ENCODE measurements at places on chromosomes 1 and 21.

- DNase-seq: peak; percentile 74
These were observed 115.1 kb upstream of the TMEM51 start for GRCh38 chr1:15038232-15039016.

DNA sequence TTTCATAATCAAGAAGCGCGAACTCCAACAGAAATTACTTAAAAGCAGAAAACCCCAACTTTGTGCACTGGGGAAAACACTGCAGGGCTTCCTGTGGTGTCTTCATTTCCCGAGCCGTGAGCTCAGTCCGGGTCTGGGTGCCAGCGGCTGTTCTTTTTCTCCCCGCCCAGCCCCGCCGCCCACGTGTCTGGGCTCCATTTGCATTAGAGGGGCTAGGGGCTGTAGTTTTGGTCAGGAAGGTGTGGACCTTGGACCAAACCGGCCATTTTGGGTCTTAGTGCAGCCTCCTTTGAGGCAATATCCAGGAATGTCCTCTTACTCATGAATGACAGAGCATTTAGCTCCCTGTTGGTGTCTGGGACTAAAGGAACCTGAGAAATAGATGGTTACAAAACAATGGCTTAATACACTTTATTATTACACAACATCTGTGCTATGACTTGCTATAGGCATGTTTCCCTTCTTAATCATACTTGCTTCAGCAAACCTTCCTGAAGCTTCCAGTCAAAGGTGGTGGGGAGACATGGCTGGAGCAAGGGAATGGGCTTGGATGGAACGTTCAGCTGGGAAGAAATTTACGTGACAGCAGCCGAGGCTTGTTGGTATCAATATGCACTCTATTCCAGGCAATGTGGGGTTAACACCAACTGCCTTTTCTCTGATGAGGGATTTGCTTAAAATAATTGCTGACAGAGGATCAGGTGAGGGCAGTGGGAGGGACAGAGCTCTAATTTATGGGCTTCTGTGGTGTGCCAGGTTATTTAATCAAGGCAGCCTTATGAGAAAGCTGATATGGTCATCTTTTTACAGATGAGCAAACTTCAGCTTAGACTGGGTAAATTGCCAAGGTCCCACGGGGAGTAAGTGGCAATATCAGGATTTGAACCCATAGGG, 1.1 kb downstream of the AGTRAP start:
- peak; percentile 60 for DNase-seq

DNA sequence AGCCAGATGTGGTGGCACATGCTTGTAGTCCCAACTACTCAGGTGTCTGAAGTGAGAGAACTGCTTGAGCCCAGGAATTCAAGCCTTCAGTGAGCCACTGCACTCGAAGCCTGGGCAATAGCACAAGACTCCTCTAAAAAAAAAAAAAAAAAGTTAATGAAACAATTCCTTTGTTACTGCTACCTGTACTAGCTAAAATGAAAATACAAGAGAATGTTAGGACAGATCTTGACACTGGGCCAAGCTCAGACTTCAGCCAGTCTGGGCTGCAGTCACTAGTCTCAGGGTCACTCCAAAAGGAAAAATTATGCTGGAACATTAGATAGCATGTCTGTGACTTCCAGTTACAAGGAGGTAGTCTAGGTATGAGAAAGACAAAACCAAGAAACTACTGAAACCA, 56.5 kb downstream of the TRIM33 start:
- DNase-seq: no peak

DNA sequence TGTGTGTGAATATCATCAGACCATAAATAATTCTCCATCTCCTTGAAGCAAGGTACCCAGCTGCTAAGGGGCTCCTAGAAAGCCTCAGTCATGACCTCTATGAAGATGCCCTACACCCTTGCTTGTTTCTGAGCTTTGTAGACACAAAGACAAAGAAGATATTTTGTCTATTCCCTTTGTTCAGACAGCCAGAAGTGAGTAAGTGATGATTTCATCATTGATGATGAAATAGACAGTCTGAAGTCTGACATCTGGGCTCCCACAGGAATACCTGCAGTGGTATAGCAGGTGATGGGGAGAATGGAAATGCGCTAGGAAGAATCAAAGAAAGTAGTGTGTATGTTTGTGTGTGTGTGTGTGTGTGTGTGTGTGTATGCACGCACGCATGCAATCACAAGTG, 82.2 kb upstream of the DPT start:
- no peak for DNase-seq

DNA sequence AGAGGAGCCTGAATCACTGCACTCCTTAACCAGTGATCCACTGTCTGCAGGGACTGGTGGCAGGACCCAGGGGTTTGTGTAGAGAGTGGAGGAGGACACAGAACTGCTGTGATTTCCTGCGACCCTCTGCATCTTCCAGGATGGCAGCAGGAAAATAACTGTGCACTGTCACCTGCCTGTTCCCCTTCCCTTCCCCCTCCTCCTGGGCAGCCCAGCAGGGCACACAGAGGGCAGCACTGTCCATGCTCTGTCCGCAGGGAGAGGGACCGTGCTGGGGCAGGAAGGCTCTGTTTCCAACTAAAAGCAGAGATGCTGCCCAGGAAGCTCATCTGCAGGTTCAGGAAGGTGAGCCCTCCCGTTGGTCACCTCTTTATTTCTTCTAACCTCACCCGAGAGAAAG, 168.7 kb downstream of the ZBTB18 start:
- DNase-seq: no peak

DNA sequence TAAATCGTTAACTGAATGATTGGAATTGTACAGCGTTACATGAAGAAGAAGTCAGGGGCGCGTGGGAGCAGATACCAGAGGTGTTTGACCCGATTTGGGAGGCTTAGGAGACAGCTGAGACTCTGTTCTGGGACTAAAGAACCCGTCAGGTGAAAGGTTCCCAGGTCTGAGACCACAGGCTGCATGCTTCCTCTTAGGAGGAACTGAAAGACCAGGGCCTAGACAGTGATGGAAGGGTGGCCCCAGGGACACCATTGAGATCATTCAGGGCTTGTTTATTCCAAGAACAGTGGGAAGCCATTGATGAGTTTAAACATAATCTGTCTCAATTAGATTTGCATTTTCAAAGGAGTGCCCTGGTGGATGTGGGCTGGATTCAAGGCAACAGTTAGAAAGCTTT, 904 bp downstream of the KLF17 start:
- no peak for DNase-seq

GRCh38 chr1:94456736-94457135, 38.5 kb downstream of the ABCD3 start:
- no peak for DNase-seq

- peak; percentile 48 for DNase-seq
These were observed 720 bp downstream of the PSMB2 start for GRCh38 chr1:35640380-35641232.

DNA sequence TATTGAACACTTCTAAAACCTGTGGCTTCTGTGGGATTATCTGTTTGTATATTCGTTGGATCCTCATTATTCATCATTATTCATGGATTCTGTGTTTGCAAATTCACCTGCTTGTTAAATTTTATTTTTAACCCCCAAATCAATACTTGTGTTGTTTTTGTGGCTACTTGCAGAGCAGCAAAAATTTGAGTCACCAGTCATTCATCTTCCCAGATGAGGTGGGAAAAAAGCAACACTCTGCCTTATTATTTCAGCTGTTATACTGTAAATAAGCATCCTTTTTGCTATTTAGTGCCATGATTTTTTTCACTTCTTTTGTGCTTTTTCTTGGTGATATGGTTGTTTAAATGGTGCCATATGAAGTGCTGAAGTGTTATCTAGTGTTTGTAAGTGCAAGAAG, 56.7 kb downstream of the RASAL2 start:
- no peak for DNase-seq

GRCh38 chr1:50917138-50918137, 42.6 kb downstream of the FAF1 start:
- no peak for DNase-seq

GRCh38 chr1:213281640-213282301, 230.7 kb downstream of the RPS6KC1 start:
- no peak for DNase-seq

GRCh38 chr1:240683576-240683975, 71.6 kb upstream of the GREM2 start:
- no peak for DNase-seq

- no peak for DNase-seq
These were observed 113.6 kb upstream of the TIAM1 start for GRCh38 chr21:31457675-31458074.

GRCh38 chr21:46401186-46401910, 57.3 kb upstream of the DIP2A start:
- no peak for DNase-seq

DNA sequence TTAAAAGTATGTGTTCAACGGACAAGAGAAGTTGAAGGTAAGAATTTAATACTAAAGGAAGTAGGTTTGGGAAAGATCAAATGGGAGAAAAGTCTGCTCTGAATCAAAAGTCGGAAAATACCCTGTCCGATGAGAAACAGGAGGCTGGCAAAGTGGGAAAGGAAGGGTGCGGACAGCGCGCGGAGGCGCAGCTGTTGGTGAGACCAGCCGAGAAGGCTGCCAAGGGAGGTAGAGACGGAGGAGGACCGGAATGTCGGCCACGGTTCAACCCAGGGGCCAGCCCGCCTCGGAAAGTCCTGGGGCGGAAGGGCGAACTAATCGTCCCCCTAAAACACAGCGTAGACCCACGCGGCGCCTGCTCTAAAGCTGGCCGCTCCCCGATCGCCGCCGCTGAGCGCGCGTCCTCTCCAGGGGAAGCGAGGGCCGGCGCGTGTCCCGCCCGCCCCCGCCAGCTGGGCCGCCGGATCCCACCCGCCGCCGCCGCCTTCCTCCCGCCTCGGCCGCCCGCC, 639 bp upstream of the SPATA1 start:
- peak; percentile 92 for DNase-seq

GRCh38 chr21:41059871-41060270, 108.1 kb upstream of the BACE2 start:
- no peak for DNase-seq

DNA sequence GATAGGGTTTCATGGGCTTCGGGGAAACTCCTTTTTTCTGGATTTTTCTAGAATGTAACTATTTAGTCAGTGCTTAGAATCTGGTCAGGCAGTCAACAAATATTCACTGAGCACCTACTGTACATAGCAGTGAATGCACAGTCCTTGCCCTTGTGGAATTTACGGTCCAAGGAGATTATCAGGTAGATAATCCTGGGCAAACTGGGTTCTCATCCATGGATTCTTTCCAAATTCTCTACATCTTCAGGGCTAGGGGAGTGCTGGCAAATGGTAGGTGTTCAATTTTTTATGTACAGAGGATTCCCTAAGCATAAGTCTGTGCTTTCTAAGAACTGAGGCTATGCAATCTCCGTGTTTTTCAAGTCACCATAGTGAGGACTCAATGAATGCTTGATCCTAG, 140.7 kb upstream of the CD34 start:
- no peak for DNase-seq

DNA sequence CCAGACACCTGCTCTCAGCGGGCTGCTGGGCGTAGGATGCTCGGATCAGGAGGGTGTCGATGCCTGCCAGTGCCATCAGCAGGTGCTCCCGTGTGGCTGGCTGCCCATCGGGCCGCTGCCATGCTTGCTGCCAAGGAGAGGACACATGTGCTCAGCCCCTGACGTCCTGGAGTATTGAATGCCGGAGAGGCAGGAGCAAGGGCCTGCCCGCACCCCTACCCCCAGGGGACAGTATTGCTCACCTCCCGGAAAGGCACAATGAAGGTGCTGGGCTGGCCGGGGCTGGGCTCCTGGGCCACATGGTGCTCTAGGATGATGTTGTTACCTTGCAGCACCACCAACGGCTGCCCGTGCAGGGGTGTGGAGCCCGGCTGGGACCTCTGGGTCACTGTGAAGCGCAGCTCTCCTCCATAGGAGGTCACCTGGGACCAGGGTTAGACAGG, 61.5 kb downstream of the HSPG2 start:
- no peak for DNase-seq

DNA sequence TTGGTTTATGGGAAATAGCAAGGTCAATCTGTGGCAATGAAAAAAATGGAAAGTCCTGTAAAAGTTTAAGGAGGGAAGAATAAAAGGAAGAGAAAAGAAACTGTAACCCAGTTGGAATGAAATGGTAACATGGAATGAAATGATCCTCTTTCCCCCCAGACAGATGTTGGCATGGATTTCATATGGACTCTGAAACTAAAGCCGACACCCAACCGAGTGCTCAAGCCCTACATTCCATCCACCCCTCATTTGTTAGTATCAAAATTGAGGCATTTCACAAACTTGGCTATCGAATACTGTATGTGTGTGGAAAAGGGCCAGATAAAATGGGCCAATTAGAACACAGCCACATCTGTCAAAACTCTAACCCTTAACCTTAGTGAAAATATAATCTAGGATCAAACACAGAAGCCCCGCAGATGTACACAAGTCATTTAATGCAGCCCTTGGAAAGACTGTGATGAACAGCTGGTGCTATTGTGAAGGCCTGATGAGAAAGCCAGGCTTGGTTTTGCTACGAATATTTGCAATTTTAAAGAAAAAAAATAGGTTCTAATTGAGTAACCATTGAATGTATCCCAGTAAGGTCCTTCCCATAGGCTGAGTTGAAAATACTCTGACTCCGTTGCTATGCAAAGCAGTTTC, 72.6 kb upstream of the RGL1 start:
- DNase-seq: no peak

GRCh38 chr1:12343823-12344487, 114.1 kb downstream of the VPS13D start:
- no peak for DNase-seq
